Effector CD4-positive, alpha-beta T cell (primary cell): ENCODE measurements at places on chromosomes 3 and 15.

DNA sequence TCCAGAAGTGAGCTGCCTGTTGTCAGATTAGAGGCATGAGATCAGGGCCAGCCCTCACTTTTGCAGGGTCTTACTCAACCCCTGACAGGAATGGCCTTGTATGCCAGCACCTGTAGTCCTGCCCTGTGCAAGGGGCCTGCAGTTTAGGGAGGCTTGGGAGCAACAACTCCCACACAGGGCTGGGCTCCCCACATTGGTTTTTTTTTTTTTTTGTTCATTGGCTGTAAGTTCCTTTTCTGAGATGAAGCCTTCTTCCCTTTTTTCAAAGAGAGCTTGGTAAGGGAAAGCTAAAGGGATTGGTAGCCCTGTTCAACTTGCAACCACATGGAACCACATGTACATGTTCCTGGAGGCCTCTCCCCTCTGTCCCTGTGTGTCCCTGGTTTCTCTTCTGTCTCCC is 46.4 kb downstream of the TNFAIP8L3 start:
- DNase-seq, result no peak

DNA sequence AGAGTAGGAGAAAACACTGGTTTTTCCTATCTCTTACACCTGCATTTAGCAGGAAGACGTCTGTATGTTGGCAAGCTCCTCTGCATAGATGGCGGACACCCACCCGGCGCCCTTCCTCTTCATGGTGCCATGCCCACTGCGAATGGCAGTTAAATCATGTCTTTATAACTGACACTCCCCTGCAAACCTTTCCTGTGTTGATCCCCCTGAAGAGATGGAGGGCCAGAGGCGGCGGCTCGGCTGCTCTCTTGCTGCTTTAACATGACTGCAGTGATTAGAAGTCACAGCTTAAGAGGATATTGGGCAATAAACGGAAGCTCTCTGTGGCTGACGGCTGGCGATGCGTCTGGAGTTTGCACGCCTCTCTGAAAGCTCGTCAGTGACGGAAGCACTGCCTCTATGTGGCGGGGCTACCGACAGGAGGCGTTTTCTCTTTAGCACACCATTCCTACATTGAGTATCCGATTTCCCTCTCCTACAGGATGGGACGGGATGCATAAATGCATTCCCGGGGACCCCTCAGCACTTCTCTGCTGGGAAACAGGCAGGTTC is 25.5 kb upstream of the SNRPA1 start:
- peak; percentile 16 for DNase-seq

DNA sequence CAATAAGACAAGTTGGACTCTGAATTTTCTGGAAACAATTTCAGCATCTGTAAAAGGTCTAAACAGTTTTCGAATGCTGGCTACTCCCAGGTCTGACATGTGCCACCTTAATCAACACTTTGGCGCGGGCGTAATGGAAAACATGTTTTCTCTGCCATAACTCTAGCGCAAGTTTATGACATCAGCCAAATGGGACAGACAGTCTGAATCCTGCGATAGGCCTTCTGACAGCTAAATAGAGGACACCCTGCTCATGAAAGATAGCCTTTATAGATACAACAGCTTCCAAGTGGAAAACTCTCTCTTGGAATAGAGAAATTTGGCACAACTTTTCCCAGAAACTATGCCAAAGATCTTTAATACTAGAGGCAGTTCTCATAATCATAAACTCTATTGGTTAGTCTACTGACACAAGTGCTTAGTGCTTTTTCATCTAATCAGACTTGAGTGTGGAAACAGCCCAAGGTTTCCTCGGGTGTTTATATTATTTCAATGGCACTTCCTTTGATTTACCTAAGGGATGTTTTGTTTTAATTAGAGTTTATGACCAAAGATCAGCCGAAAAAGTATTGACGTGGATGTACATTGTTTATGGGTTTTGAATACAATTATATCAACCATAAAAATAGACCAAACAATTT is 120.1 kb upstream of the DPH6 start:
- no peak for DNase-seq

DNA sequence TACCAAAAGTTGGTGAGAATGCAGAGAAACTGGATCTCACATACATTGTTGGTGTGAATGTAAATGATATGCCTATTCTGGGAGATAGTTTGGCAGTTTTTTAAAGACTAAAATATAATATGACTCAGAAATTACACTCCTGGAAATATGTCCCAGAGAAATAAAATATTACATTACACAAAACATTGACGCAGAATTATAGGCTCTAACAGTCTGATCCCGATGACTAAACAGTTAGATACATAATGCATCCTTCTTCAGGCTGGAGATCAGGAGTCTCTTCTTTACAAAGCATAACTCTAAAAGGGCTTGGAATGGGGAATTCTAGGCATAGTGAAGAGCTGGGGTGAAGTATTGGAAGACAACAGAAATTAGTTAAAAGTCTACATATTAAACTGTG is 586.2 kb upstream of the NECTIN3 start:
- DNase-seq, result no peak

- DNase-seq, result no peak
Measured at GRCh38 chr3:32816439-32817256, 1.1 kb upstream of the TRIM71 start.

DNA sequence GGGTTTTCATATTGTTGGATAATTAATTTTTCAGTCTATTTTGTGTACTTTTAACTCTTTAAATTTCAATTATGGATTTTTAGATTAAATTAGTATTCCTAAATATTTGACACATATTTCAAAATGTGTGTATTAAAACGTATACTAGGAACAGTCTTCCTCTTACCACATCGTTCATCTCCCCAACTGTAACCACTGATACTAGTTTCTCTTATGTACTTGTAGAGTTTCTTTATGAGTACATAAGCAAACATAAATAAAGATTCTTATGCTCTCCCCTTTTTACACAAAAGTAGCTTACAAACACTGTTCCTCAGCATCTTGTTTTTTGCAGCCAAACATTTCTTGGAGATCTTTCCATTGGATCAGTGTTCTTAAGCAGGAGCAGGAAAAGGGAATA is 45.9 kb downstream of the CMSS1 start:
- no peak for DNase-seq

GRCh38 chr15:41904541-41905005 is 10.7 kb upstream of the SPTBN5 start:
- peak; percentile 62 for DNase-seq

DNA sequence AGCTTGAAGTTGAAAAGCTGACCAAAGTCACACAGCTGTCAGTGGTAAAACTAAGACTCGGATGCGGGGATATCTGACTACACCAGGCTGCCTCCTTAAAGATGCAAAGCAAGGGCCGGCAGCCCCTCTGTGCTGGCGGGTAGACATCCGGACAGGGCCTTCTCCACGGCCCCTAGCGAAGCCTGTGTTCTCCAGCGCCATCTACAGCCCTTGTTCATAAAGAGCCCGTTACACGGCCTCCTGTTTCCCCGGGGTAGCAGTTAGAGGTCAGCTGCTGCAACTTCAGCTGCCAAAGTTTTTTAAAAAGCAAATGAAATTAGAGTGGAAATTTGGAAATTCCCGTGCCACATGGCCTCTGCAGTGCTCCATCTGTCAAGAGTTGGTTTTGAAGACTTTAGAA is 383.0 kb downstream of the TBL1XR1 start:
- no peak for DNase-seq

GRCh38 chr15:92365084-92365483 is 28.6 kb upstream of the ST8SIA2 start:
- DNase-seq, result no peak

DNA sequence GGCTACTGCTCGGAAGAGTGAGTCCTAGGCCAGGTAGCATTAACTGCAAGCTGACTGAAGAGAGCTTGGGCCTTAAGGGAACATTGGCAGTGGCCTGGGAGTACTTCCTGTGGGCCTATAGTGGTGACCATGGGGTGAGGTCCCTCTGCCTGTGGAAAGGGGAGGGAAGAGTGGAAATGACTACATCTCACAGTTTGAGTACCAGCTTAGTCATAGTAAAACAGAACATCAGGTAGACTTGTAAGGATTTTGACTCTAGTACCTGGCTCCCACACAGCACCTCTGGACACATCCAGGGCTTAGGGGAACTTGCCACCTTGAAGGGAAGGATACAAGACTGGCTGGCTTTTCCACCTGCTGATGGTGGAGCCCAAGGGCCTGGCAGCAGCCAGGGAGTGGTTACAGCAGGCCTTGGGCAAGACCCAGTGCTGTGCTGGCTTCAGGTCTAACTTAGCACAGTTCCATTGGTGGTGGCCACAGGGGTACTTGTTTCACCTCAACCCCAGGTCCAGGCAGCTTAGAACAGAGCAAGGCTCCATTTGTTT is 147.8 kb downstream of the SLC9A9 start:
- DNase-seq, result no peak

DNA sequence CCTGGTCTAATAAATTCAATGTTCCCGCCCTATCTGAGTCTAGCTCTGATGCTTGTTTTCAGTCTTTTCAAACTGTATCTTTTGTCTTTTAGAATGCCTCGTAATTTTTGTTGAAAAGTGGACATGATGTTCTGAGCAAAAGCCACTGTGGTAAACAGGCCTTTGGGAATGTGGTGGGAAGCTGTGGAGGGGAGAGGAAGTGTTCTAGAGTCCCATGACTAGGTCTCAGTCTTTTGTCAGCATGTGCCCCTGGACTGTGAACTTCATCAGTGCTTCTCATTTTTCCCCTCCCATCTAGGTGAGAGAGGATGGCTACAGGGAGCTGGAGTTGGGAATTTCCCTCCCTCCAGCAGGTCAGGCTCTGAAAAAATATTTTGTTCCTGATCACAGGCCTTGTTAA is 33.7 kb downstream of the SUSD5 start:
- DNase-seq, result no peak

DNA sequence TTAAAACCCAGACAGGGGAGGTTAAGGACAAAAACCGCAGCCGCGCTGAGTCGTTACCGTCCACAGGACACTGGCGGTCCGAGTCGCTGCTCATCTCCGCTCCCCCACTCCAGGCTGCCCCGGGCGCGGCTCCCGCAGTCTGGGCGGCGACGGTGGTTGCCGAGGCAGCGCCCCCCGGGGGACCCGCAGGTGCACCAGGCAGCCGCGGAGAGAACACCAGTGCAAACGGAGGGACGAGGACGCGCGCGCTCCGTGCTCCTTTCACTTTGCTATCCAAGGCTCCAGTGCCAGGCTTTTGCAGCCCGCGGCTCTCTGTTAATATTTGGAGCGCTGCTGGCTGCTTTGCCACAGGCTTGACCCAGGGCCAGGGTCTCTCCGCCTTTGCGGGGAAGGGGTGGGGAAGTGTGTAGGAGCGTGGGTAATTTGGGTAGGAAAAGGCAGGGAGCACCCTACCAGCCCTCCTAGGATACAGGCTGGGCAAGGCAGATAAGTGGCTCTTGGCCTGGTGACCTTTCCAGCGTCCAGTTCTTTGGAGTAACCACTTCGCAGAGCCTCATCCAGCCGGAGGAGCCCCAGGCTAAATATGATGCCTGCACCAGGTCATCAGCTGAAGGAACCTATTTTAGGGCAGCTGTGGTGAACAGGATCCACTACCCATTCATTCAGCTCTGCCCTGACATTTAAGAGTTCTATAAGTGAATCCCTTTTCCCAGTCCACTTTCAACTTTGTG is at the start of gene GADL1:
TSS of gene GADL1 (minus strand) at position 141 of the 731 bp plus-strand sequence. CDS start at position 94, 47 bp downstream.
- no peak for DNase-seq

GRCh38 chr3:149199474-149199873 is 22.2 kb downstream of the CP start:
- no peak for DNase-seq

- no peak for DNase-seq
Measured at GRCh38 chr3:37484884-37485559, 310.6 kb upstream of the LRRFIP2 start.

DNA sequence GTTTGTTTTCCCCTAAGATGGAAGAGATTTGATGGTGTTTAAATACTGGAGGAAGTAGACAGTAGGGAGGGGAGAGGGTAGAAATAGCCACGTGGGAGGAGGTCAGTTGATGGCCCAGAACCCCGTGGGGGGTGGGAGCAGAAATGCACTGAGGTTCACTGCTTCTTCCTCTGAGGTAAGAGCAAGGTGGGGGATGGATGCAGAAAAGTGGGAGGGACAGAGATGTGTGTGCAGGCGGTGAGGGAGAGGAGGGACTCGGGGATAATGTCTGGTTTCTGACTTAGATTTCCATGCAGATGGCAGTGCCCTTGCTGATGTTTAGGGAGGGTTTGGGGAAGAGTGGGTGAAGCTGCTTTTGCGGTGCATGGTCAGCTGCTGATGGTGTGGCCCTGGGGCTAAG is 102.9 kb downstream of the ARNT2 start:
- DNase-seq, result no peak

DNA sequence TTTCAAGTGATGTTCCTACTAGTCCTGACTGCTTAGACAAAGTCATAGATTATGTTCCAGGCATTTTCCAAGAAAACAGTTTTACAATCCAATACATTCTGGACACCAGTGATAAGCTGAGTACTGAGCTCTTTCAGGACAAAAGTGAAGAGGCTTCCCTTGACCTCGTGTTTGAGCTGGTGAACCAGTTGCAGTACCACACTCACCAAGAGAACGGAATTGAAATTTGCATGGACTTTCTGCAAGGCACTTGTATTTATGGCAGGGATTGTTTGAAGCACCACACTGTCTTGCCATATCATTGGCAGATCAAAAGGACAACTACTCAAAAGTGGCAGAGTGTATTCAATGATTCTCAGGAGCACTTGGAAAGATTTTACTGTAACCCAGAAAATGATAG is 3.8 kb downstream of the TIPARP start:
- no peak for DNase-seq

GRCh38 chr3:111691293-111691909 is 96.3 kb upstream of the ZBED2 start:
- DNase-seq, result no peak

DNA sequence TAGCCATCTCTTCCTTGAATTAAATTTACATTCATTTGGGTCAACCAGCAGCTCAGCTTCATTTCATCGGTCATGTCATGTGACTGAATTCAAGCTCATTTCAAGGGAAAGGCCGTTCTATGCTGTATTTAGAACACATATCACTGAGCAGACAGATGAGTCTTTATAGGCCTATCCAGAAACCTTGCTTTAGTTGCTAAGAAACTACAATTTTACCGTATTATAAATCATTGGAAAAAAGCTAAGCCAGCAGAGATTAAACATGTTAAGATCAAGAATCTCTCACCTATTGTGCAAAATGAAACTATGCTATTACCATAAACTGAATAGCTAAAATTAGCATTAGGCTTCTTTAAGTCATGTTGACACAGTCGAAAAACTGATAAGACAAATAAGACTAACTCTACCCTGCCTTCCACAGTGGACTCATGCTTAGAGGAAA is 2.2 kb downstream of the NPTN start:
- no peak for DNase-seq

DNA sequence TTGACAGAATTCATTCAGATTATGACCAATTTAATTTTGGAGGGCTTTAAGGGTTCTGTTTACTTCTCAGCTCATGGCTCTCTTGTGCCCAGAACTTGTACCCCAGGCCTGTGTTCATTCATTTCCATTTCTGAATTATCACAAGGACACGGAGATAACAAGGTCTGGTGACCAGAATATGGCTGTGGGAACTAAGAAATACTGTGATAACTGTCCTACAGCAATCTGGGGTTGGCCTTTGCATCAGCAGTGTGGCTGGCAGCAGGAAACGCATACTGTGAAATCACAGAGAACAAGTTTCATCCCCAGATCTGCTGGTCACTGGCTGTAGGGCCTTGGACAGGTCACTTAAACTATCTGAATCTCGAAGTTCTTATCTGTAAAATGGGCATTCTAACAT is 41.8 kb upstream of the TPM1 start:
- DNase-seq, result no peak

- DNase-seq, result no peak
Measured at GRCh38 chr3:169969174-169970095, 2.8 kb downstream of the SEC62 start.

- DNase-seq, result no peak
Measured at GRCh38 chr3:193780397-193780796, 187.4 kb downstream of the OPA1 start.
